ENCODE measurements at places on chromosomes 7 and 10.

- no peak for DNase-seq
Measured at GRCh38 chr10:79610601-79611191, at the start of gene SFTPA1. Gene SFTPA1, plus strand, starts transcription at chr10:79610939. Its CDS starts 887 bp downstream, at chr10:79611826.

- no peak for DNase-seq
Measured at GRCh38 chr7:151249732-151250072, 1.2 kb upstream of the SMARCD3 start.

DNA sequence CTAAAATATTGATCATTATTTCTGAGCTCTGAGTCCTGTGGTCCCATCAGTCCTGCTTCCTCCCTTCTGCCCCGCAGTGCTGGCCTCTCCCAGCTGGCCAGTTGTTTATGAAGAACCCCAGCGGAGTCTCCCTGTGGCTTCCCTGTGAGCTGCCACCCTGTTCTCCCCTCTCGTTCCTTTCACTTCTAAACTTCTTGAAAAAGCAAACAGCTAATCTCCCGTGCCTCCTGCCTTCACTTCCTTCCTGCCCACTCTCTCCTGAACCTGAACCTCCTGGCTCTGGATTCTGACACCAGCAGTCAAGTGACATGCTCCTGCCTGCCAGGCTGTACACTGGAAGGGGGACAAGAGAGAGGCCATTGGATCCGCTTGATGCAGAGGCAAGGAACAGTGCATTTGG lies 63.7 kb upstream of the ZPBP start:
- no peak for DNase-seq

DNA sequence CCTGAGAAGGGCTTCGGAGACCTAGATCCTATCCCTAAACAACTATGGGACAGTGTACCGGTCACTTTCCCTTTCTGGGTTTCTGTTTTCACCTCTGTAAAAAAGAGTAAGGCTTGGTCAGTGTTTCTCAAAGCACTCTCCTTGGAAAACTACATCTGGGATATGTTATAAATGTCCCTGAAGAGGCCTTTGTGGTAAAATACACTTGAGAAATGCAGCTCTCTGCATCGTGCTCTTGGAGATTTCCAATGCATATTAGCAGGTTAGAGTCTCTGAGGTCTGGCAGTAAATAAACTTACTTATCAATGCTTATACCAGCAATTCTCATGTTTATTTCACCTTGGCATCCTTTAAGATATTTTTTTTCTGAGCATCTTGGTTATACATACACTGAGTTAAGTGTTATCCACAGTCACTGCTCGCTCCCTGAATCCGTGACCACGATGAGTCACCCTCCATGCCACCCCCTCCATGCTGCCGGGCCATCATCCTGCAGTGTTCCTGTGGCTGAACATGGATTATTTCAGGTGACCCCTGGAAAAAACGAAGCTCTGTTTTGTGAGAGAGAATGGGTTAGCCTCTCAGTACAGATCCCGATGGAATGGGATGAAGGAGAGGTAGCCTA lies 3.3 kb upstream of the TBXAS1 start:
- peak; percentile 52 for DNase-seq

GRCh38 chr7:155998328-155998691 lies 186.0 kb upstream of the SHH start:
- DNase-seq: no peak

DNA sequence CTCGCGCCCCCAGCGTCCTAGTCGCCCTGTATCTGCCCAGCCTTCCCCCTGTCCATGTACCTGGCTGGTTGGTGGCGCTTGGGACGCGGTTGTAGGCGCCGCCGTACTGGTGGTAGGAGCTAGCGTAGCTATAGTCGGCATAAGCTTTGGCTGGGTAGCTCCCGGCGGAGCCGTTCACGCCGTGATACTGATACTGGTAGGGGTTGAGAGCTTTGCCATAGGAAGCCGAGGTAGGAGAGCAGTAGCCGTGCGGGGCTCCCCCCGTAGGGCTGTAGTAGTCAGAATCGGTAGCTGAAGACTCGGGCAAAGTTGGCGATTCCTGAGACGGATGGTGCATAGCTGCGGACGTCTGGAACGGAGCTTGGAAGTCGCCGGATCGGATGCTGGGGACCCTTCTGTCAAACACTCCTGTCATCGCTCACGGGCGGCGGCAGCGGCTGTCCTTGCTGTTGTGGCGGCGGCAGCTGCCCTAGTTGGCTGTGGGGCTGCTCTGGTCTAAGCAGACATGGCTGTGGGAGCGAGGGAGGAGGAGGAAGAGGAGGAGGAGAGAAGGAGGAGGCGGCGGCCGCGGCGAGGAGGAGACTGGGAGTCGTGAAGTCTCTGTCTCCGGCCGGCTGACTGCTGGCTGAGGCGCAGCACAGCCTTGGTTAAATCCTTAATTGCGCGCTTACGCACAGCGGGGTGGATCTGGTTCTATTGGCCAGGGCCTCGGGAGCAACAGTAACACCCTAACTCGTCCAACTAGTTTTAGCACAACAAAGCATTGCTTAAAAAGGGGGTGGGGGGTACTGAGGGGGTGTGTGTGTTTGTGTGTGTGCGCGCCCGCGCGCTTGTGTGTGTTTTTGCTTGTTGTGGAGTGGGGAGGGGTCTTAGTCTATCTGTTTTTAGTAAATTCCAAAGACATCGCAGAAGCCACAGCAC lies at the start of gene DLX5:
Gene DLX5 (minus strand): TSS at position 623 of the 921 bp plus-strand sequence. CDS start 208 bp downstream, at position 415.
- peak; percentile 72 for DNase-seq

DNA sequence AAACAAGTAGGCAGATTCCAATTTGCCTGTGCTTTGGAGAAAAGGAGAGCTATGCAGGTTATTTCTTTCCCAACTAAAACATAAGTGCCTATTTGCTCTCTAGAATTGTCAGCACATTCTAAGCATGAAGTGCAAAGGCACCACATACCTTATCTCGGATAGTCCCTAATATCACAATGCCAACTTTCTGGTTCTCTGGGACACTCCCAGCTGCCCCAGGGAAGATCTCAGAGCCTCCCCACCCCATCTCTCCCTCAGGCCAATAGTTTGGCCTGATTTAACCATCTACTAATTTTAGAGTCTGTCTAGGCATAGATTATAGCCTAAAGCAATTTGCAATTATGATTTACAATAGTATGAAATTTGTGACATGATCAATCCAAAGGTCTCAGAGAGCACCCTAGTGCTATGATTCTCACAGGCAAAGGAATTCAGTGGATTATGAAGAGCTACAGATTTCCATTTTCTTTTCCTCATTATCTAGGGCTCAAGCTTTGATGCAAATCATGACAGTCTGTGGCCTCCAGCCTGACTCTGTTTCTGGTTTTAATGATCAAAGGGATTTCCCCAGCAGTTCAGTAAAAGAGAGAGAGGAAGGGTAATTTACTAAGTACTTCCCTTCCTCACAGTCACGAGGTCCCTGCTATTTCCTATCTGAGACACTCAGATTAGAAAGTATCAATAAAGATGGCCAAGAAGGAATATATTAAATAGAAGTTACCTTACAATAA lies 29.0 kb upstream of the IL6 start:
- DNase-seq: no peak

GRCh38 chr10:30466445-30466844 lies 32.5 kb downstream of the MAP3K8 start:
- DNase-seq: no peak

- DNase-seq: no peak
Measured at GRCh38 chr7:69510114-69510513, 88.2 kb upstream of the AUTS2 start.

GRCh38 chr10:91206427-91206826 lies 14.0 kb upstream of the PCGF5 start:
- DNase-seq: no peak

GRCh38 chr7:106781828-106782544 lies 83.1 kb upstream of the PIK3CG start:
- no peak for DNase-seq

- DNase-seq: no peak
Measured at GRCh38 chr7:3371601-3372000, 70.5 kb downstream of the SDK1 start.

DNA sequence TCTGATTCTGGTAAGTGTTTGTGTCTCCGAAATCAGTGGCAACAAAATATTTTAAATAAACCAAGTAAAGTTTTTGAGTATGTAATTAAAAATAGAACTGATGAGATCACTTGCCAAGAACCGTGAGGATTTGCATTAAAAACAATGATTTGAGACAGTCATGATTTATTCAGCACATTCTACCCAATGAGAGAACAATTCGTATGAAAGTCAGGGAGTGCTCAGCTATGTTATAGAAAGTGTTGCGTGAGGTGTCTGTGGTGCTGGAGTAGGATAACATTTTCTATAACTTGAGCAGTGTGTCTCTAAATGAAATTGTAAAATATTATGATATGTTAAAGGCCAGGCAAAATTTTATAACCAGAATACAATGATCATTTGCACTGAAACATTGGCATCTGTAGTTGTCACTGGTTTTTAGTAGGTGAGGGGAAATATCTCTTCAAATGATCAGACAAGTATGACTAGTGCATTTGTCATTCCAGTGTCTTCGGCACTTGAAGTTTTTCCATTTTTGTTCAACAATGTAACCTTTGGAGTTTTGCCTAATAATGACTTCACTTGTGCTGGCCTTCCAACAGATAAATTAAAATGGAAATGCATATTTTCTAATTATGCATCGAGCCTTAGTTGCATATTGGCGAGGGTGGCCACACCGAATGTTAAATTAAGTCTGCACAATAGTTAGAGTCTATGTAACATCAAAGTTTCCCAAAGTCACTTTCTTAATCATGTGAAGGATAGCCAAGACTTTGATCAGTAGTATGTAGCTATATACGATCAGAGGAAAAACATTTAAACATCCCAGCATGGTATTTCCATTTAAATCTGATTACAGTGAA lies 335.9 kb downstream of the GFRA1 start:
- peak; percentile 12 for DNase-seq

GRCh38 chr10:575402-576129 lies 113.9 kb downstream of the DIP2C start:
- no peak for DNase-seq

- no peak for DNase-seq
Measured at GRCh38 chr7:133369130-133369529, 116.3 kb downstream of the EXOC4 start.

- no peak for DNase-seq
Measured at GRCh38 chr7:1890289-1891235, 220.5 kb downstream of the ELFN1 start.

GRCh38 chr10:63133056-63133820 lies at the start of gene NRBF2:
Gene NRBF2, plus strand, starts transcription at chr10:63133328. Its CDS starts 143 bp downstream, at chr10:63133471.
- DNase-seq: peak; percentile 100

DNA sequence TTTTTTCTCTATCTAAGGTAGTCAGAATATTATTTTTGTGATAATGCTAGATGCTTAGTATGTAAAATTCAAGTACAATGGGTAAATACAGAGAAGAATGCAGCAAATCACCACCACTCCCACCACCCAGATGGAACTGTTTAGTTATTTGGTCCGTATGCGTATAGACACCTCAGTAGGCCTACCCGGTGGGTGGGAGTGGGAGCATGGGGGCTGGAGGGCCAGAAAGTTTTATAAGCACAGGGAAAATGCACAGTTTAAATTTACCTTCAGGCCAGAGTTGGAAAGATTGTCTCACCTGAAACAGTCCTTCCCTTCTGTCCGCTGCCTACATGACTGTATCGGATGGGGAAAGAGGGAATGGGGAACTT lies 15.5 kb downstream of the CHST3 start:
- no peak for DNase-seq

GRCh38 chr10:35523670-35524225 lies 81.4 kb upstream of the GJD4 start:
- no peak for DNase-seq

All from PC-3 (cell line).